ENCODE measurements at places on chromosomes 12 and 14.

GRCh38 chr14:101708853-101709532, 52.5 kb upstream of the PPP2R5C start:
- no peak for DNase-seq

- no peak for DNase-seq
Observed at GRCh38 chr12:132285991-132286681, 43.3 kb downstream of the GALNT9 start.

DNA sequence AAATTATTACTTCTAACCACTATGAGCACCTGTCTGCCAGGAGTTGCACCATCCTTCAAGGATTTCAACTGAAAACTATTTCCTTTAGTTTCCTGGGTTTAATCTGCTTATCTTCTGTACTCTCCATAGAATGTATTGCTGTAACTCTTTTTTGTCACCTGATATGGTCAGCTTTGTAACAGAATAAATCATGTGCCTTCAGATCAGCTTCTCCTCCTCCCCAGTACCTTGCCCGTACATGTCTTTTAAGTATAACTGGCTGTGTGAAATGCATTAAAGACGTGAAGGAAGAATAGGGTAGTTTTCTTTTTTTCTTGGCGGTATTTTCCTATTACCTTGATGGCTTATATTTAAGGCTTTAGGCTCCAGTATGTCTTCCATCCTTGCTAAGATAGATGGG, 200.3 kb upstream of the NAV3 start:
- DNase-seq, result no peak

DNA sequence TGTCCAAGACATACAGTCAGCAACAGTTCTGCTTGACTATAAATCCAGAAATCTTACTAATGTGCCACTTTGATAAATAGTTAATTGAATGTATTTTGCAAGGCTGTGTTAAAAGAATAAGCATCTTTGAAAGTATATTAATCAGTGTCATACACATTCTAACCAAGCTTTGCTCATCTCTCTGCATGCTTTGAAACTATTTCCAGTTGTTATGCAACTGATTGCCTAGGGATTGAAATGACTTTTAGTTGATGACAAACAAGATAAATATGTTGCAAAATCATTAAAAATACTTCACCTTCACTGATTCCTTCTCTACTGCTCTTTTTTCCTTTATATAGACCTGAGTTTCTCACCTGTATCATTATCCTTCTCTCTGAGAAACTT, 91.3 kb downstream of the AEBP2 start:
- DNase-seq, result no peak

- DNase-seq, result no peak
Observed at GRCh38 chr12:42590330-42590934, 886 bp upstream of the PRICKLE1 start.

DNA sequence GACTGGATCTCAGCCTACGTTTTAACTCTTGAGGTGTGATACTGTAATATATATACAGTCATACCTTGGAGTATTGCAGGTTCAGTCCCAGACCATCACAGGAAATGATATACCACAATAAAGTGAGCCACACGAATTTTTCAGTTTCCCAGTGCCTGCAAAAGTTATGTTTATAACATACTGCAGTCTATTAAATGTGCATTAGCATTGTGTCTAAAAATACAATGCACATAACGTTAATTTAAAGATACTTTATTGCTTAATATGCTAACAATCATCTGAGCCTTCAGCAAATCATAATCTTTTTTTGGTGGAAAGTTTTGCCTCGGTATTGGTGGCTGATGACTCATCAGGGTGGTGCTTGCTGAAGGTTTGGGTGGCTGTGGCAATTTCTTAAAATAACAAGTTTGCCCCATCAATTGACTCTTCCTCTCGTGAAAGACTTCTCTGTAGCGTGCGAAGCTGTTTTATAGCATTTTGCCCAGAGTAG, 18.9 kb downstream of the PYROXD1 start:
- DNase-seq, result peak; percentile 27

- no peak for DNase-seq
Observed at GRCh38 chr14:26255213-26255612, 342.6 kb downstream of the NOVA1 start.

DNA sequence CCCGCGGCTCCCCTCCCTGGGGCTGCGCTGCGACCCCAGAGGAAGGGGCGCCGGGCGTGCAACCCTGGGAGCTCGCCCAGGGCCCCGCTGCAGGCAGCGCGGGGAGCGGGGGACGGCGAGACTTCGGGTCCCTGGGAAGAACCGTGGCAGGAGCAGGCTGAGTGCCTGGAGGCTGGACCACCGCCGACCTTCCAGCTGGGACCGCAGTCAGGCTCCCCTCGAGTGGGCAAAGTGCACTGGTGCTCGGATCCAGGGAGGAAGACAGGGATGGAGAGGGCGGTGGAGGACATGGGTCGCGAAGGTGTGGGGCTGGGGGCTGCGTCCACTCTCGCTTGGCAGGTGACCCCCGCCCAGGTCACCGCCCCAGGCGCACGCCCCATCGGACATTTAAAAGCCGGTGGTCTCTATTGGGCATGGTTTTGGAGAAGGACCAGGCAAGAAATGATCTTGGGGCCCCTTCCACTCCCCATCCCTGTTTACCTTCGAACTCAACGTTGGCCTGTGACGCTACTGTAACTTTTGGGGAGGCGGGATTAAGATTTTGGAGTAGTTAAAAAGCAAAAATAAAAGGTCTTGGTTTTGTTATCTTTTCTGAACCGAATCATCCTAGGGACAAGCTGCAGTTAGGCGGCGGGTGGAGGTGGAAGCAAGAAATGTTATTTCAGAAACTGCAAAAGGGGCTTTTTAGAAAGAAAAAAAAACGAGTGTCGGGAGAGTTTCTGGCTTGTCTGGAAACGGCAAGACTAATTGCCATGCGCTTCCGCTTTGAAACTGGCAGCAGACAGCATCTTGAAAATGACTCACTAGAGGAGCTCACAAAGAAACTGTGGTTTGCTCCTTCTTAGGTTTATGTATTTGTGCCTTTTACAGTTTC, 1.0 kb downstream of the ELK3 start:
- DNase-seq, result peak; percentile 61

- DNase-seq, result no peak
Observed at GRCh38 chr12:3928538-3929184, 55.5 kb upstream of the PARP11 start.

- no peak for DNase-seq
Observed at GRCh38 chr12:15122344-15122743, 98.9 kb downstream of the RERG start.

DNA sequence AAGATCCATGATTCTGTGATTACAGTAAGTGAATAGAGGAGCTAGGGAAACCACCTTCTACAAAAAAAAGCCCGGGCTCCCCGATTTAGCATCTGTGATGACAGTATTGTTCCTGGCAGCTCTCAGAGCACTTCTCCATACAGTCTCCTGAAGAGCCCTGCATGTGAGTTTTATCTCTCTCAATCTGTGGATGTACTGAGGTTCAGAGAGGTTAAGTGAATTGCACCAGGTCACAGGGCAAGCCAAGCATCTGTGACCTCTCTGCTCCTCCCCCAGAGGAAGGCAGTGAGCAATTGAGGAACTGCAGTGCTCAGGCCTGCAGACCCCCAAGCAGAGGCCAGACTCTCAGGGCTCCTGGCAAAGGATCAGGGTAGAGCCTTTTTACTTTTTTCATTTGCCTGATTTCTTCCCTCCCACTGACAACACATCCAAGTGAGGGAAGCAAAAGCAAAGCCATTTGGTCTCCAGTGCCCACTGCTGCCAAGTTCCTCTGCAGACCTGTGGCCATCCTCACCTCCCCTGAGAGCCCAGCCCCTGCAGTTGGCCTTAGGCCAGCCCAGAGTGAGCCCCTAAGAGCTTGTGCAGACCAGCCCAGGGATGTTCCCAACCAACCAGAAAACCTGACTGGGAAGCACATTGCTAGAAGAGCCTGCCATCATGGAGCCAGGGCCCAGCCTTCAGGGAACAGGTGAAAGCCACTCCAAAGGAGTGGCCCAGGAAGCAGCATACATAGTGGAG, 47.6 kb upstream of the PNMA1 start:
- DNase-seq, result no peak

DNA sequence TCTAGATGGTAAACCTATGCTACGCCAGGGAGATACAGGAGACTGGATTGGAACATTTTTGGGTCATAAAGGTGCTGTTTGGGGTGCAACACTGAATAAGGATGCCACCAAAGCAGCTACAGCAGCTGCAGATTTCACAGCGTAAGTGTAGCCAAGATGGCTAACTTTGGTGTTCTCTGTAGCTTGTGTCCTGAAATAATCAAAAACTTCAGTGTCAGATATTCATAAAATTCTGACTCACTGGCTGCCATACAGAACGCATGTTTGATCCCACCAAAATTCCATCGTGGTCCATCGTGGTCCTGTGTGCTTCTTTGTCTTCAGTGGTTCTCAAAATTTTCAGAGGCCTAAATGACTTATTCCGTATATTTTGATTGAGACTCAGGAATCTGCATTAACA, 1.3 kb downstream of the STRAP start:
- no peak for DNase-seq

GRCh38 chr14:87623616-87624015, 369.4 kb downstream of the GALC start:
- DNase-seq, result no peak

GRCh38 chr14:102235275-102235897, 69.6 kb downstream of the MOK start:
- DNase-seq, result peak; percentile 59

GRCh38 chr12:3996322-3996721, 123.1 kb upstream of the PARP11 start:
- DNase-seq, result no peak

- no peak for DNase-seq
Observed at GRCh38 chr14:20969336-20969735, 14.0 kb downstream of the RNASE2 start.

- DNase-seq, result no peak
Observed at GRCh38 chr12:62879691-62880090, 55.3 kb downstream of the PPM1H start.

All from activated effector memory CD4-positive, alpha-beta T cell treated with Interleukin-2 at 50 U/mL for 16 hours (primary cell).